Activated CD4-positive, alpha-beta T cell treated with anti-CD3 and anti-CD28 coated beads, Interleukin-2, amount 50 U/mL, for 24 hours (primary cell): ENCODE measurements at places on chromosomes 7 and 10.

DNA sequence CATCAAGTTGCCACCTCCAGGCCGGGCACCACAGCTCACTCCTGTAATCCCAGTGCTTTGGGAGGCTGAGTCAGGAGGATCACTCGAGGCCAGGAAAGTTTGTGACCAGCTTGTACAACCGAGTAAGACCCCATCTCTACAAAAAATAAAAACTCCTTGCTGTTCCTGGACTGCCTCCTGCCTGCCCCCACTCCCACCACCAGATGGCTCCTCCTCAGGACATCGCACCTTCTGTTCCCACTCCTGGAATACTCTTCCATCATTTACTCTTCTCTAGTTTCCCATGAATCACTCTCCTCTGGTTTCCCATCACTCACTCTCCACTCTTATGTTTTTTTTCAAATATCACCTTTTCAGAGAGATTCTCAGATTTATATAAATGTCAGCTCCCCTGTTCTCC, 540.7 kb downstream of the CALN1 start:
- no peak for DNase-seq

- no peak for DNase-seq
These were observed 19.3 kb downstream of the SPAG6 start for GRCh38 chr10:22364407-22365140.

GRCh38 chr10:112950714-112951358, 789 bp downstream of the TCF7L2 start:
- no peak for DNase-seq

DNA sequence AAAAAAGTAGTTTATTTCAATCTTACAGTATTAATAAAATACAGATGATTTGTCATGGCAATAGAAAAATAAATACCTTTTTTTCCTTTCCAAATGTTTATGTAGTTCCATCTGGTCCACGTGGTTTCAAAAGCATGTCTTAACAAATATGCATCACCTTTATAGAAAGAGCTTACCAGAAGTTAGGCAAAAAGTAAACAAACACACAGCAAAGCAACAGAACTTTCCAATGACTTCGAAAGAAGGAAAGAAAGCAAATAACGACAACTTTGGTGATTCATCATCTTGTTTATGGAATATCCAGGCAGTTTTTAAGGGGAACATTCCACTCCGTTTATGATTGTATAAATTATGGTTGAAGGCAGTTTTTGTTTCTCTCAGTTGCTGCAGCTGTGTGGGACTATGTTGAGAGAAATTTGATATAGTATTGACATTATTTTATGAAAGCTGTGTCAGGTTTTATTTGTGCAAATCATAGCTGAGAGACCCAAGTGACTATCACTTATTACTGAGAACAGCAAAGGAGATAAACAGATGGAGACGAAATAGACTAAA, 203.1 kb downstream of the CDC14C start:
- no peak for DNase-seq

DNA sequence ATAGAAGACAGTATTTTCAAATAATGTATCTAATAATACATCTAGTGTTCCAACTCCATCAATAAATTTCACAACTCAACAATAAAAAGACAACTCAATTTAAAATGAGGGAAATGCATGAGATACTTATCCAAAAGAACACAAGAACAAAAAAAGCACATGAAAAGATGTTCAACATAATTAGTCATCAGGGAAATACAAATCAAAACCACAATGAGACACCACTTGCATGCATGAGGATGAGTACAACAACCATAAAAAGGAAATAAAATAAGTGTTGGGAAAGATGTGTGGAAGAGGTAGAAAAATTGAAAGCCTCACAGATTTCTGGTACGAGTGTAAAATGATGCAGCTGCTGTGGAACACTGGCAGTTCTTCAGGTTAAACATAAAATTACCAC, 111.6 kb upstream of the PTPRZ1 start:
- DNase-seq: no peak

GRCh38 chr10:59695637-59696036, 14.0 kb downstream of the SLC16A9 start:
- DNase-seq: no peak

- DNase-seq: no peak
These were observed 25.0 kb upstream of the AQP1 start for GRCh38 chr7:30886608-30887011.

DNA sequence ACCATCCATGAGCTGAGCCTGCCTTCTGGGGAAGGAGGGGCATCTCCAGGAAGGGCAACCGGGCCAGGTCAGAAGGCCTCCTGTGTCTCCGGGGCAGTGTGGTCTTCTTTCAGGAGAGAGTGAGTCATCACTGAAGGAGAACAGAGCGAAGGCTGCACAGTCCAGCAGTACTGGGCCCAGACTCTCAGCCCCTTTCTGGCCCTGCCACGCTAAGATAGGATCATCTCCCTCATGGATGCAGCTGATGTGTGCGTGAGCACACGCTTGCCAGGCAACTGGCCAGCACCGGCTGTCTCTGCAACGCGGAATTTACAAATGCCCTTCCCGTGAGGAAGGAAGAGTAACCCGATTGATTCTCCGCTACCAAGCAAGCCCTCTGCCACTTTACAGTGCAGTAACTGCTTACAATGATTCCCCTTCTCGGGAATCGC, 328.2 kb downstream of the TNS3 start:
- DNase-seq: no peak

- no peak for DNase-seq
These were observed 26.5 kb upstream of the TMEM248 start for GRCh38 chr7:66894463-66895080.

GRCh38 chr10:10911471-10911921, 106.2 kb upstream of the CELF2 start:
- DNase-seq: no peak

DNA sequence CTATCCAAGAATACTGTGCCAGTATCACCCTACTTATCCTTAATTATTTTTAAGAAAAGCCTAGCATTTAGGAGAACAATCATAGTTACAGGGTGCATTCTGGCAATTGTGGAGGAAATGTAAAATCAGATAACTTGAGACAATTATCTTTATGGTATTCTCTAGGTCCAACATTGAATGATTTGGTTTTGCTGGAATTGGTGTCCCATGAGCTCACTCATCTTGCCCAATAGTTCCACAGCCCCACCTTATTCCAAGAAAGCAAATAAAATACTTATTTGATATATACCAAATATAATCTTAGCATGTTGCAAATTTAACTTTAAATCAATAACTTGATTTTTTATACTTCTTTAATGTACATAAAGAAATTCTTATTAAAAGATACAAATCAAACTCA, 65.3 kb downstream of the DGKB start:
- no peak for DNase-seq

GRCh38 chr7:144391823-144392255, 11.7 kb downstream of the NOBOX start:
- DNase-seq: peak; percentile 12

DNA sequence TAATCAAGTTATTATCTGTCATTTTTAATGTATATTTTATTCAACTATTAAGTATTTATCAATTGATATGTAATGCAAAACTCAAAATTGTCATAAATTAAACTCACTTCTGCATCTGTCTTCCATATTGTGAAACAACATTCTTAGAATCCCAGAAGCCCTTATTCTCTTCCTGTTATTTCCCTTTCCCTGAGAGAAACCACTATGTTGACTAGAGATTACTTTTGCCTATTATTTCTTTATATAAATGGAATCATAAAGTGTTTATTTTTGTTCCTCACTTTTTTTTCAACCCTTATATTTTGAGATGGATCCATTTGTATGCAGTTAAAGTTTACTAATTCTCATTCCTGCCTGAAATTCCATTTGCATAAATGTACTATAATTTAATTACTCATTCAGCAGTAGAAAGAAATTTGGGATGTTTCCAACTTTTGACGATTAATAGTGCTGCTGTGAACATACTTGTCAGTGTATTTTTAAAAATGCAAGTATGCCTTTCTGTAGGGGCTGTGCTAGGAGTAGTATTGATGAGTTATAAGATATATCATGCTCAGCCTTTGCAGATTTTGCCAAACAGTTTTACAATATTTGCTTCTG, 211.2 kb downstream of the SEMA3D start:
- no peak for DNase-seq

- DNase-seq: no peak
These were observed 34.5 kb upstream of the SKAP2 start for GRCh38 chr7:26898891-26899290.

- DNase-seq: no peak
These were observed 18.3 kb downstream of the STK32C start for GRCh38 chr10:132289439-132289838.

- no peak for DNase-seq
These were observed 189.6 kb downstream of the DNAJC1 start for GRCh38 chr10:21813946-21814345.

DNA sequence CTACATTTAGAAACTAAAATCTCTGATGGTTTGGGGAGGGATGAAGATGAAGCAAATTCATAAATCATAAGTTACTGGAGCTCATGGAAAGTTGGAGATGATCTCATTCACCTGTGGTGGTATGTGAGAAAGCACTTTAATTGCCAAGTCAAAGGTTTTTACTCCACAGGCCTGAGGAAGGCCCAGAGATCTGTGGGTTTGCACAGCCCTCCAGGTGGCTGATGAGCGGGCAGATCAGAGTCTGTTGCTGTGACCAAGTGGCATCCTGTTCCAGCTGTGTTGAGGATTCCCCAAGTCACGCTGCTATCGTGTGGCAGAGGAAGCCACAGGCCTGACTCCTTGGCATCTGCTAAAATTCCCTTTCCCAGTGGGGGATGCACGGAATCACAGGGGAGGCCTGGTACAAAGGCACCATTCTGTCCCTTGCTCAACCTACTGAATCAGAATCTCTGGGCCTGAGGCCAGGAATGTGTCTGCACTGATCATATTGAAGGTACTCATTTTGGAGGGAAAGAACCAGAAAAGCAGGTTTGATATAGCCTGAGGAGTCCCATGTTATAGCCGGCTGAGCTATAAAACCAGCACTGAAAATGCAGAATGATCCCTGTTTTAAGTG, 19.7 kb upstream of the DDC start:
- no peak for DNase-seq

DNA sequence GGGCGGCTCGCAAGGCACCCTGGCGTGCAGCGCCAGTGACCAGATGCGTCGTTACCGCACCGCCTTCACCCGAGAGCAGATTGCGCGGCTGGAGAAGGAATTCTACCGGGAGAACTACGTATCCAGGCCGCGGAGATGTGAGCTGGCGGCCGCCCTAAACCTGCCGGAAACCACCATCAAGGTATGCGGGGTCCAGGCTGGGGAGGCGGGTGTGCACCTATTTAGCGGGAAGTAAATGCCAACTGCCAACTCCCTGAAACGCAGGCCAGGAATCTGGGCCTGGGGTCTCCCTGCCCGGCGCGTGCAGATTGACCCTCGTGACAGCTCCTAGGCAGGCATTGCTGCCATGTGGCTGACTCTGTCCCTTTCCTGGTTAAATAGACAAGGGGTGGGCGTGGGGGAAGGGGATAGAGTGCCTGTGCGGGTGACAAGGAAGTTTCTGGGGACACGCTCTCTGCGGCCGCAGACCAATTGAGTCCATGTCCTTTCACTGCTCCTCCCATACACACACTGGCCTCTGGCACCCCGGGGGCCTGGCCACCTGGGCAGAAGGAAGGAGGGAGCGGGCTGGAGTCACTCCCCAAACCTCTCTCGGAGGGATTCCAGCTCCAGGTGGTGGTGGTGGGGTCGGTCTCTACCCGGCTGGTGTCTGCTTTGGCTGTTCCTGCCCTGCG, 2.7 kb downstream of the EVX1 start:
- no peak for DNase-seq

- DNase-seq: no peak
These were observed 278.8 kb downstream of the CACNA2D1 start for GRCh38 chr7:82164813-82165212.

DNA sequence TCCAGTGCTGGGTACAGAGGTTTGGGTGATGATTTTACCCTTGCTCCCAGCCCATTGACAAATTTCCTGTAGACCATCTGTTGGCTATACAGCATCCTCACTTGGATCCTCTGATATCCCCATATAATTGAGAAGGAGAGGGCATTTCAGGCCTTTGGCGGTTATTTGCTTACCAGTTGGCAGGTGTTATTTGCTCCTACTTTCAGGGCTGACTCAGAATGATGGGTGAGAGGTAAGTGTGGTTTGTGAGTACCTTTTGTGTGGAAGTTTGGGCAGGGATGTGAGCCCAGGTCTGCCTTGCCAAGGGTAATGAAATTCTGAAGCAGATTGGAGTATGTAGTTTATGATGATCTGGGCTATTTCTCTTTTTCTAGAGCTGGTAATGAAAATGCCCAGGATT, 93.6 kb downstream of the LRMDA start:
- no peak for DNase-seq

DNA sequence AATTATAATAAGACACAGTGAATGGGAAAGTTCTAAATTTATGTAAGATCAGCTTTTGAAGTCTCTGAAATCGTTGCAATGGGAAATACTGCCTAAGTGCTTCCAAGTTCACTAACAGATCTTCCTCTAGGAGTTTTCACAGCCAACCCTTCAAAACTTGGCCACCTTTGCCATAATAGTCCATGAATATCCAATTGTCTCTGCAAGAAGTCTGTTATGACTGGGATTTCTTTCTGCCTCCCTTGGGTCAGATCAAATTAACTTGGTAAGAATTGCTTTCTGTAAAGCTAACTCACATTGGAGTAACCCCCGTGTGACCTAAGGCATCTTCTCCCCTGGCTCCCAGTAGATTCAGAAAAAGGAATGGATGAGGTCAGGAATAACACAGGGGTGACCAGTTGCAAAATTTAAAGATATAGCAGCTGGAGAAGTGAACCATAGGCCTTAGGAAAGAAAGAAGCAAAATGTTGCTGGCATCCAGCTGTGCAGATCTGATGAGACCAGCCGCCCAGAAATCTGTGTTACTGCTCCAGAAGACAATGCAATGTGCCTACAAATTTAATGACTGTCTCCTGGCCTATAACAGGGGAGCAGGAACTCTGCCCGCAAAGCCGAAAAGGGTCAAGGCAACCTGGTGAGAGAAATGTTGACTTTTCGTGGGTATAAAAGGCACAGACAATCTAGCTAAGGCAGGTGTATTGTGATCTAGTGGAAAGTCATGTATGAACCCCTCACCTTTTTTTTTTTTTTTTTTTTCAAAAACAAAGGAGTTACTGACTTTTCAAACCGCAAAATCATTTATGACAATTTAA, 7.5 kb upstream of the OPTN start:
- no peak for DNase-seq

DNA sequence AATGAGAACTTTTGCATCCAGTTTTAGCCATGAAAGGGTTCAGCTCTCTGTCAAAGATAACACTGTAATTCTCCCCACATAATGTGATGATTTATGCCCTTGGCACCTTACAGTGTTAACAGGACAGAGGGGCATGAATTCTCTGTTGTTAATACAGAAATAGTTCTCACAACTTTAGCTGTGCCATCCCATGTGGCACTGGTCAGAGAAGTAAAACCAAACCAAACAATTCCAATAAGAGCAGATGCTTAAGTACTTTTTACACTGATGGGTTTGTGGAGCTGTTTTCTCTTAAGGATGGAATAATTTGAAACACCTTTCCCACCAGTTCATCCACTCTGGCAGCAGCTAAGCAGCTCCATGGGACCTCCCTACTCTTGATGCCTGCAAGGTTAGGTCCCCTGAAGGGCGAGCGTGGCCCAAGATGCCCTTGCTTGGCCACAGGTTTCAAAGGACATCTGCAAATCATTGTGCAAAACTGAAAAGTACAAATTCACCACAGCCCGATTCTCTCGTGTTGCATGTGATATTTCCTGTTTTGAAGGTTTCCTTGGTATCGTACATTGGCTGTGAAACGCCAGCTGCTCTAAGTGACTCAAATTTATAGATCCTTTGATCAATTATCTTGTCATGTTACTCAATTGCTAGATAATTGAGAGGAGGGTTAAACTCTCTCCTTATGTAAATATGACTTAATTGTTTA, 82.5 kb upstream of the CREB5 start:
- no peak for DNase-seq
